ENCODE measurements at places on chromosomes 7 and 10. TPM values are rescaled to one million over a fixed set of nuclear protein-coding genes. Genes with fewer than 3 reads are reported as not detected.

Gene ADCYAP1R1
- total RNA-seq = 0.93 TPM

Gene SLC18A3
- total RNA-seq = not detected

Gene IGFBP1
- 0.72 TPM for total RNA-seq

Gene SFRP4
- total RNA-seq = not detected

Gene PILRB
- 12.4 TPM for total RNA-seq

Gene MMD2
- not detected for total RNA-seq
